ENCODE measurements at places on chromosomes 5 and 9.

GRCh38 chr5:10675177-10675700 lies 85.8 kb downstream of the DAP start:
- DNase-seq: no peak

DNA sequence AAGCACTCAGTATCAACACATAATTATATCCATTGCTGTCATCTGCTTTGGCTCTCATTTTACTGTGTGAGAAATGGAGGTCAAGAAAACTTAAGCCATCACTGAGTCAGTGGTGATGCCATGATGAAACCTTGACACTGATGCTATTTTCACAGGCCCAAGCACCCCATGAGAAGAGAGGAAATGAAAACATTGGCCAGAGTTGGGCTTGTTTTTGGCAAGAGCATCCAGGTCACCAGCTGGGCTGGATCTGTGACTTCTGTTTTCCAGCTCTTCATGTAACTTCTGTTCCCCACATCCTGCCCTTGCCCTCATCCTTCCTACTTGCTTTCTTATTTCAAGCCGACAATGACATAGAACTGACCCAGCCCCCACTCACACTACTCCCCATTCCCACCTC lies 10.0 kb downstream of the LCP2 start:
- no peak for DNase-seq

- DNase-seq: no peak
Measured at GRCh38 chr5:173729079-173729765, 112.8 kb upstream of the BOD1 start.

- no peak for DNase-seq
Measured at GRCh38 chr9:83060556-83060955, 2.4 kb downstream of the RASEF start.

- no peak for DNase-seq
Measured at GRCh38 chr5:142386137-142387023, 61.6 kb upstream of the SPRY4 start.

GRCh38 chr5:2751592-2752021 lies at the start of gene IRX2:
TSS of gene IRX2 (minus strand) at chr5:2751677. CDS start at chr5:2751413, 264 bp downstream.
- DNase-seq: peak; percentile 93

GRCh38 chr9:112012026-112012902 lies 115.7 kb downstream of the UGCG start:
- no peak for DNase-seq

DNA sequence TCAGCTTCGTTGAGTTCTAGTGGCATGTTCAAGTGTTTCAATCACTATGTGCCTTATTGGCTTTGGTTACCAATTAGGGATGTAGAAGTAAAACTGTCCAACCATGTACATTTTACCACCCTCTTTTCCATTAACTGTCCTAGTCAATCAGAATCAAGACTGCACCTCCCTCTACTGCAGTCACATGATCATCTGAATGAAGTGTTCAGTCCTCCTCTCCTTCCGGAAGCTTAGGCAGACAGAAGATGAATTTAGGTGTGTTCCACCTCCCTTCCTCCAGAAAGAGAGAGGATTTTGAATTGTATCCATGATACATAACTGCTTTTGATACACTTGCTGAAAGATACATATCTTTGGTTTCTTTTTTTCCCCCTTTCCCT lies 133.7 kb downstream of the ERCC6L2 start:
- no peak for DNase-seq

- no peak for DNase-seq
Measured at GRCh38 chr5:55492449-55492848, 42.3 kb downstream of the PLPP1 start.

DNA sequence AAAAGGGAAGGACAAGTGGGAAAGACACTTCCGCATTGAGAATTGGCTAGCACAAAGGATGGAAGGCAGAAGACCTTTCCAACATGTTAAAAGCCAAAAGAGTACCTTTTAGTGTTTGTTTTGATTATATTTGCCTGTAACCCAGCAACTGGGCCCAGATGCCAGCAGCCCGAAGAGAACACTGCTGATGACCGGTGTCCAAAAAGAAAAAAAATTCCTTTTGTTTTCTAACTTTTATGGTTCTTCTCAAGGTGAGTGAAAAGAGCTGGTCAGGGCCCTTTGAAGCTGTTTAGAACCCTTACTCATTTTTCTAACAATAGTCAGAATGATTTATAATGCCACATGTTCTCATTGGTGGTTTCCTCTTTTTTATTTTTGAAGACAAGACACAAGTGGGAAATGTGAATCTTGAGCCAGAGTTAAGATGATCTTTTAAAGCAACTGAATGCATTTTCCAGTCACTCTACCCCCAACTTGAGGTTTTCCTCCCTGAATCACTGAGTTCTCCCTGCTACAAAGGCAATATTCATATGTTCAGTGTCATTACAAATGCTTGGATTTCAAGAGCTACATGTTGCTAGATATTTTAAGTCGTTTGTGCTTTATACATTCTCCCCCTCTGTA lies 32.3 kb upstream of the ZNF462 start:
- no peak for DNase-seq

DNA sequence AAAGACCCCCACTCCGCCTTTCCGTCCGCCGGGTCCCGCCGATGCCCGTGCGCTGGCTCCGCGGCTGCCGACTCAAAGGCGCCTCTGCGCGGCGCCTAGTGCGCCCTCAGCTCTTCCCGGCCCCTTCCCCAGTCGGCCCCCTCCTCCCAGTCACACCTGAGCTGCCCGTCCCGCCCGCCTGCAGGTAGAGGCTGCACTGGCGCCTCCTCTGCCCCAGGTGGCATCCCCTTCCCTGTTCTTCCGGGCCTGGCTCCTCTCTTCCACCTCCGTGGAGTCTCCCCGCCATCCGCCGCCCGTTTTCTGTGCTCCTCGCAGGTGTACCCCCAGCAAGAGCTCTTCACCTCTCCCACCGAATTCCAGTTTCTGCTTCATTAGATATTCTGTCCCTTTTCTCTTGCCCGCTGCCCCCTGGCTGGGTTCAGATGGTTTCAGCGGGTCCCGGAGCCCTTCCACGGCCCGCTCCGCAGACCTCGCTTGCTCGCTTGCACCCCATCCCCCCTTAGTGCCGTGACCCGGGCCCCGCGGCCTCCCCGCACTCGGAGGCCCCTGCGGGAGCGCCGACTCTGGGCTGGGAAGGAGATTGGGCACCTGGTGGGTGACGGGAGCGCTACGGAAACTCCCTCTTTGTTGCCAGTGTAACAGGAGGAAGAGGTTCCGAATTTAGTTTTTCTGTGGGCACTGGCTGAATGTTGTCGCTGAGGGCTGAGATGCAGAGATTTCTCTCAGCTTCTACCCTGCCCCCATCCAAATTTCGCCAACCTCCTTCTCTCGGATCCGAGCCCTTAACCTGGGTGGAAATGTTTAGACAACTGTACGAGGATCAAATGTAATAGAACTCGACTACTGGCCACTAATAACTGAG lies 809 bp downstream of the SLC44A1 start:
- peak; percentile 35 for DNase-seq

GRCh38 chr5:4375640-4376039 lies 764.5 kb upstream of the ADAMTS16 start:
- no peak for DNase-seq

- no peak for DNase-seq
Measured at GRCh38 chr9:92385477-92385876, 18.9 kb downstream of the OGN start.

GRCh38 chr9:116700882-116701865 lies 14.1 kb downstream of the TRIM32 start:
- no peak for DNase-seq

- DNase-seq: no peak
Measured at GRCh38 chr5:119745976-119746375, 116.6 kb downstream of the FAM170A start.
